ENCODE measurements at places on chromosomes 4 and X.

DNA sequence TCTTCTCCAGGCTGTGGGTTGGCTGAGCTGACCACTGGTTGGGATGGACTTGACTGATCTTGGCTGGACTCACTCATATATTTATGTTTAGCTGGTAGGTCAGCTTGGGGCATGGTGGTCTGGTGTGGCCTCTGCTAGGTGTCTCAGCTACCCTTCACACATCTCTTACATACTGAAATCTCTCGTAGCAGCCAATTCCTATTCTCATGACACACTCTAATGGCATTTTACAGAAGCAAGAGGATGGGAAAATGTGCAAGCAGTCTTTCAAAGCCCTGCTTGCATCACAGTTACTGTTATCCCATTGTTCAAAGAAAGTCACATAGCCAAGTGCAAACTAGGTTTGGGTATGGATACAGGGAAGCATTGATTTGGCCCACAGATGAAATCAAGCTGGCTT, 55.5 kb upstream of the PCDH18 start:
- DNase-seq = no peak

DNA sequence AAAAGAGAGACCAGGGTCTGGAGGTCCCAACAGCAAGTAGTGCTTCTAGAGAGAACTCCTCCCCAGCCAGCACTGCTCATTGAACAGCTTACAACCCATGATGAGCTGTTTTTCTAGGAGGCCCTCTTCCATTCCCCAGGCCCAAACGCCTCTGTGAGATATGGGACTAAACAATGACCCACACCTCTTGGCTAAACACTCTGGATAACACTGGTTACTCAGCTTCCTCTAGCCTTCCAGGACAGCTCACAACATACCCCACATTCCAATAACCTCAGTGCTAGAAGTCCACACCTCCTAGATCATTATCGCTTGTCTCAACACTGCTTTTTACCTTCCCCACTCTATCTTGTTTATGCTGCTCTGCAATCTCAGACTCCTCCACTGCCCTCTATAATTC, 35.4 kb upstream of the PGRMC2 start:
- peak; percentile 80 for DNase-seq

- peak; percentile 13 for DNase-seq
Measured at GRCh38 chr4:117700111-117700892, 334.0 kb upstream of the NDST3 start.

GRCh38 chrX:23610495-23610894, 56.8 kb upstream of the PRDX4 start:
- DNase-seq = no peak

GRCh38 chrX:149504226-149504914, 736 bp downstream of the IDS start:
- peak; percentile 5 for DNase-seq

DNA sequence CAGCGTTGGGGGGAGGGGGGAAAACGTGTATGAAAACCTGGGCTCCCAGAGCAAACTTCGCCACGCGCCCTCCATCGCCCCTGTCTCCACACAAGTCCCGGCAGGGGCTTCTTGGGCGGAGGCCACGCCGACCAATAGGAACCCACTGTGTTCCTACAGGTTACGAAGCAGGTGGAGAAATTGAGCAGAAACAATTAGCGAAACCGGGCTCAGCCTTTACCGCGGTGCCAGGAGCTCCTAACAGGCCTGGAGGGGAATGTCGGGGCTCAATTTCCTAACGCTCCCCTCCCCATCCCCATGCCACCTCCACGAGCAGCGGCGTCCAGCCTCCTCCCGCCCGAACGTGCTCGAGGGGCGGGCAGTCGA, 589 bp upstream of the KIT start:
- DNase-seq = no peak

GRCh38 chr4:30722359-30723200, 2.4 kb downstream of the PCDH7 start:
- DNase-seq = no peak

DNA sequence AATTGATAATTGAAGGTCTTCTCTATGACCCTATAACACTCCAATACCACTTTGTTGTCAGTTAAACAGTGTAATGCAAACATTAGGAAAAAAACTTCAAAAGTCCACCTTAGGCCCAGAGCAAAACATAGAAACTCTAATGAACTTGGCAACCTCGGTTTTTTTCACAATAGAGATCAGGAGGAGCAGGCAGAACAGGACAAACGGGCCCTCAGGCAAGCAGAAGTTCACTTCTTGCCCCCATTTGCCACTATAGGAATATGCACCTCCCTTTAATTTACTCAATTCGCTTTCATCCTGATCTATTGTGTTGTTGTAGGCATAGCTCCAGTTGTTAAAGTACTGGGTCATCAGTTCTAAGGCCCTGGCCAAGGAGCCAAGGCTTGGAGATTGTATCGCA, 18.2 kb downstream of the ACOX3 start:
- no peak for DNase-seq

GRCh38 chr4:37445023-37445422, 200.5 kb downstream of the NWD2 start:
- DNase-seq = no peak

DNA sequence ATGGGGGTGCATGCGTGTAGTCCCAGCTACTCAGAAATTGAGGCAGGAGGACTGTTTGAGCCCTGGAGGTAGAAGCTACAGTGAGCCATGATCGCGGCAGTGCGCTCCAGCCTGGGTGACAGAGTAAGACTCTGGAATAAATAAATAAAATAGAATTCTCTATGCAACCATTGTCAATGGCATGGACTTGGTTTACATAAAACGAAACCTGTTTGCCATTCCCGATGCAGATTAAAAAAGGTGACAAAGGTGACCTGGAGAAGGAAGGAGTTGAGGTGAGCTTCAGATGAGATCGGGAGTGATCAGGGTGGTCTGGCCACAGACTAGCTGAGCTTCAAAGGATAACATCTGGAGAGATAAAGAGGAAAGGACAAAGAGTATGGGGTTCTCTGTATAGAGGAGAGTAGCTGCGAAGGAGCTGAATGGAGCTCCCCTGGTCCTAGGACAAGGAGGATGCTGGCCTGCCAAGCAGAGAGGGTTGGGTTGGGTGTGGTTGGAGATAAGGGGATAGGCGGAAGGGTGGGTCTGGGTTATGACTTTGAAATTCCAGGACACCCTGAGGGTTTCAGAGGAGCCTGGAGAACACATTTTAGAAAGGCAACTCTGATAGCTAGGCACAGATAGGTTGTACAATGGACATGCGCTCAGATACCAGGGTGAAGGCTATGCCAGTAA, 98.6 kb downstream of the RBM47 start:
- DNase-seq = no peak

GRCh38 chr4:77819404-77819842, 255 bp upstream of the CNOT6L start:
- no peak for DNase-seq

GRCh38 chr4:110183058-110183457, 15.4 kb downstream of the ELOVL6 start:
- DNase-seq = no peak

GRCh38 chrX:21870494-21870893, 14.7 kb downstream of the YY2 start:
- DNase-seq = no peak

- DNase-seq = no peak
Measured at GRCh38 chr4:167233685-167234315, 494 bp downstream of the SPOCK3 start.

DNA sequence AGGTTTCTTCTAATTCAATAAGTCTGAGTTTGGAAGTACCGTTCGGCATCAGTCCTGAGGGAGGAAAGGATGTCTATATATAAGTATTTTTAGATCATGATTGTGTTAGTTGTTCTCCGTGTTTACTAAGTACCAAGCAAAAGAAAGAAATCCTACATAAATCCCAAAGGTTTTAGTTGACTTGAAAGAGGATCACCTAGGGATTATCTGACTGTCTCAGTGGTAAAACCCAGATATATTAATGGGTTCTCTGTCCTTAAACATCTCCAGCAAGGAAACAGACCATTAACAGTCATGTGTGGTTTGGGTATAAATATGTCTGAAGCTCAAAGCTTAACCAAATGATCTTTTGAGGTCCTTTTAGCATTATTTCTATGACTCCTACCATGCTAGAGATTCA, 207.1 kb upstream of the RASGEF1B start:
- DNase-seq = no peak

DNA sequence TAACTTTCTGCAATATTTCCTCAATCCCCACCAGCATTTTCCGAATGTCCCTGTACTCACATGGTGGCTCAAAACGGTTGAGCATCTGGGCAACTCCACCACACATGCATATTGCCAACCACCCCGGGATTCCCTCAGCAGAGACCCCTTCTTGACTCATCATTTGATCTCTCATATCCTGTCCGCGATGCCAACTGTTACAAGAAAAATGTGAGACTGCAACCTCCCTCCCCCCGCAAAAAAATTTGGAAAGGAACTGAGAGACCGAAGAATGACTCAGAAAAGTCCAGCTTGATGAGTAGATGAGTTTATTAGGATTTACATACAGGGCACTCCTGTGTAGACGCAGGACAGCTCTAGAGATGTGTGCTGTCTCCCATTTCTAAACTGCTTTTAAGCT, 561.4 kb downstream of the ZIC3 start:
- no peak for DNase-seq

- DNase-seq = no peak
Measured at GRCh38 chrX:99901091-99901490, 509.0 kb downstream of the PCDH19 start.

DNA sequence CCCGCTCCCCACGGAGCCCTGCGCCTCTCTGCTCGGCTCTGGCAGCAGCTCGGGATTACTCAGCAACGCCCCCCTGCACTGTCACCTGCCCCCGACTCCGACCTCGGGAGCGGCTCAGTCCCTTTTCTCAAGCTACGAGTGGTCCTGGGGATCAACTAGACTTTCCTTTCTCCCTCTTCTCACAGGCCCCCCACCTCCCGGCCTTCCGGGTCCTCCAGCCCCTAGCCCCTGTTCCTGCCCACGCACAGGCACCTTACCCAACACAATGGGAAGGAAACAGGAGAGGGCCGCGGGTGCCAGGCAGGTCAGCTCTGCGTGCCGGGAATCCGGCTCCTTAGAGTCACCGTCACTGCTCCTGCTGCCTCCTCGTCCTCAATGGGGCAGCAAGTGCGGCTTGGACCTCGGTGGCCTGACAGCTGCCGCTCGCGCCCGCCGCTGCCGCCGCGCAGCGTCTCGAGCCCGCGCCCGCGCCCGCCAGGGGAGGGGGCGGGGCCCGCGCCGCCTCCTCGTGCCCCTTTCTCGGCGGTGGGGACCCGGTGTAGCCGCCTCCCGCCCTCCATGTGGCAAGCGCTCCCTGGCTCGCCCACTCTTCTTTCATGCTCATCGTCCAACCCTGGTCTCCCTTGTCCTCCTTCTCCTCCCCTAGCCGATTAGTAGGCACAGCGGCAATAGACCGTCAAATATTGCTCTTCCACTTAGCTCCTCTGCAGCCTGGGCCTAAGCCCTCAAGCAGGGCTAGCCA, at the start of gene RAB9B:
RAB9B (minus strand) TSS at position 455 of the 742 bp plus-strand sequence. CDS start 6,473 bp downstream, outside the sequence.
- DNase-seq = no peak

DNA sequence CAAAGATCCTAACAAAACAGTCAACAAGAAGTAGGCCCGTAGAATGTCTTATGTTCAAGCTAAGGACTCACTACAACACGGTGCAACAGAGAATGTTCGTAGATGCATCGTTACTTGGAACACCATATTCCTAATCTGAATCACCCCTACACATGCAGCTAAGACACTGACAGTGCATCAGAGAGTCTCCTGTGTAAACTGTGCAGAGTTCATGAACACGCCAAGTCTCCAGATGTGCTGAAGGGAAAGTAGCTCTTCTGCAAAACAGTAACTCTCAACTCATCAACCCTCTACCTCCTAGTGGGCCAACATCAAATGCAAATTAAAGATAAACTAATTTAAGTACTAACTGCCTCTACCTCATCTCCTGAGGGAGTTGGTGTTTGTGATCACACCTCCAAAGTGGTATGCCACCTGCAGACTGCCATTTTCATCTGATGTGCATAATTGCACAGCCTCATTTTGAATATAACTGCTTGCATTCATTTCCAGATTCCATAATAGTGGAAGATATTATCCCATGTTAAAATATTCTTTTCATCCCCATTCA, 73.5 kb downstream of the MOSPD2 start:
- DNase-seq = no peak

DNA sequence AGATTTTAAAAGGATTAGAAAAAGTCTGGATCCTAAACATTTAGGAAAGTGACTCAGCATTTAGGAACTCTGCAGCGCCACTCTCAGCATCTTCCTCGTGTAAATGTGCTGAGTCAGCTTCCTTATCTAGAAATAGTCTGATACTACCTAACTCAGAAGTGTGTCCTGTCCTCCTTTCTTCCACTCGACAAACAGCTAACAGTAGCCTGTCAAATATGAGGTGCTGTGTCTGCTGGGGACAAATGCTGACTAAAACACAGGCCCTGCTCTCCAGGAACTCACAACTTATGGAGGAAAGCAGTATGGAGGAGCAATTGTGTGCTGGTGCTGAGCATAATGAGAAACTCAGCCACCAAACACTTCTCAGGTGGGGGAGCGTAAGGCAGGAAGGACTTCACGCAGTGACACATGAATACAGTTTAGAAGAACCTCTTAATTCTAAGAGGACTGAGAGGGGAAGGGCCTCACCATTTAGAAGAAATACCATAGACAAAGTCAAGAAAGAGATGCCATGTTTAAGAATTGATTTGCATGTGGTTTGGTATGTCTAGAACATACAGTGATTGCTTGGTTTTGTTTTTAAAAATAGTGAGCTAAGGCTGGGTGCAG, 125.3 kb downstream of the SOWAHB start:
- DNase-seq = peak; percentile 80

- peak; percentile 93 for DNase-seq
Measured at GRCh38 chrX:31508338-31508737, 436.5 kb upstream of the FTHL17 start.
